ENCODE measurements at places on chromosomes 3 and 15.
A peak's percentile ranks its signal among the peaks of the same experiment; 100 is the strongest.

DNA sequence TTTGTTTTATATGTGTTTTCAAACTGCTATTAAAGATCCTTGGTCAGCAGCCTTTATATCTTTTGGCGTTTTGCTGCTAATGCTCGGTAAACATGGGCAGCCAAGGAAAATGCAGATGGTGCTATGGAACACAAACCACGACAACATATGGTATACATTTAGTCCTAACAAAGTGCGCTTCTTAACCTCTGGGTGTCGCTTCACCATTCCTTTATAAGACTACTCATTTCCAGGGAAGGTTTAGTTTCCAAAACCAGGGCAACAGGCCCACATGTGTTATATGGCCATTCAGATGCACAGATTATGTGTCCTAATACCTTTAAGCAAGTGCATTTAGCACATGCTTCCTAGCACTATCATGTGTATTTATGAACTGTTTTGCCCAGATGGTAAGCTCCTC is 14.7 kb downstream of the SHOX2 start:
- H3K27ac ChIP-seq, result no peak overlapping the region
- H3K36me3 ChIP-seq, result no peaks in the 10 kb centered on the region
- peaks cover 59% of the 10 kb centered on the region for H3K27me3 ChIP-seq
- DNase-seq, result no peak

GRCh38 chr3:36653095-36653494 is 111.3 kb downstream of the DCLK3 start:
- H3K4me3 ChIP-seq, result no peak overlapping the region
- DNase-seq, result no peak
- H3K27ac ChIP-seq, result no peak overlapping the region
- H3K27me3 ChIP-seq, result peaks cover 68% of the 10 kb centered on the region
- H3K4me1 ChIP-seq, result no peaks in the 10 kb centered on the region
- no peaks in the 10 kb centered on the region for H3K36me3 ChIP-seq

DNA sequence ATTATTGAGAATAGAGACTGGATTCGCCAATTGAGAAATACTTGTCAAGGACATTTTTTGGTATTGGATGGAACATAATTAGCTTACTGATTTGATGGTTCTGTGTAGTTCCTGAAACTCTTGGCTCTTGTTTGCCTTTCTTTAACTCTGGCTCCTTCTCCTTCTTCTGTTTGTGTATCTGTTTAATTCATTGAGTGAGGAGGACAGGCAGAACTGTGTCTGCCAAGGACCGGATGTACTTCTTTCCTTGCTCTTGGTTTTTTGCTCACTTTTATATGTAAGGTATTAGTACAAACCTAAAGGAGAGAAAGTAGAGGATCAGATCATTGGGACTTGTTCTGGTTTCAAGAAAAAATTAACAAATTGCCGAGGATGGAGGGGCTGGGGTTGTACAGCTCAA is 48.9 kb downstream of the TCF12 start:
- no peak for DNase-seq
- H3K36me3 ChIP-seq, result no peaks in the 10 kb centered on the region
- H3K27me3 ChIP-seq, result no peaks in the 10 kb centered on the region
- peaks cover 64% of the 10 kb centered on the region for H3K4me1 ChIP-seq
- H3K4me3 ChIP-seq, result no peak overlapping the region
- no peak overlapping the region for H3K27ac ChIP-seq

GRCh38 chr15:38130205-38130567 is 122.5 kb upstream of the SPRED1 start:
- no peak overlapping the region for H3K4me3 ChIP-seq

DNA sequence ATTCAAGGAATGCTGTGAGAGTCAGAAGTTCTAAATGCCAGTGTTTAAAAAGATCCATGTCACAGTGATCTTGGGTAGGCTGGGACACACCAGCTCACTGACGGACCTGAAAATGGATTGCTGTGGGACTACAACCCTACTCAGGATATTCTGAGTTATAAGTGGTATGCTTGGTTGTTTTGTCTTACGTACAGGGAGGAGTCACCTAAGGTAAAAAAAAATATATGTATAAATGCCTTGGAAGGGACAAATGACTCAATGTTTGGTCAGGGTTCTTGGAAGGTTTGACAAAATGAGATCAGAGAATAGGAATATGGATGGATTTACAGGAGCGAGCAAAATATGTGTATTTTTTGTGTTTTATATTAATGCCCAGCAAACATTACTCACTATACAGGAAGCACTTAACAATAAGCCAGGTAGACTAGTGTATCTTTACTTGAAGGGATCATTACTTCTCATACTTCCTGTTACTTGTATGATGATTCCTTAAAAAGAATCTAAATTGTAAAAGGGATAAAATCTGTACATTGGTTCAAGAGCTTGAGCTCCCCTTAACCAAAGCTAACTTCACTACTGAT is 767.3 kb downstream of the GBE1 start:
- H3K36me3 ChIP-seq, result no peaks in the 10 kb centered on the region
- no peak overlapping the region for H3K27ac ChIP-seq
- no peak for DNase-seq
- no peaks in the 10 kb centered on the region for H3K27me3 ChIP-seq
- no peak overlapping the region for H3K4me3 ChIP-seq
- H3K4me1 ChIP-seq, result no peaks in the 10 kb centered on the region

GRCh38 chr3:39413691-39414420 is 7.3 kb downstream of the RPSA start:
- H3K4me3 ChIP-seq, result no peak overlapping the region
- H3K27me3 ChIP-seq, result no peaks in the 10 kb centered on the region
- no peak overlapping the region for H3K27ac ChIP-seq
- peaks cover 62% of the 10 kb centered on the region for H3K36me3 ChIP-seq
- peaks cover 47% of the 10 kb centered on the region for H3K4me1 ChIP-seq

DNA sequence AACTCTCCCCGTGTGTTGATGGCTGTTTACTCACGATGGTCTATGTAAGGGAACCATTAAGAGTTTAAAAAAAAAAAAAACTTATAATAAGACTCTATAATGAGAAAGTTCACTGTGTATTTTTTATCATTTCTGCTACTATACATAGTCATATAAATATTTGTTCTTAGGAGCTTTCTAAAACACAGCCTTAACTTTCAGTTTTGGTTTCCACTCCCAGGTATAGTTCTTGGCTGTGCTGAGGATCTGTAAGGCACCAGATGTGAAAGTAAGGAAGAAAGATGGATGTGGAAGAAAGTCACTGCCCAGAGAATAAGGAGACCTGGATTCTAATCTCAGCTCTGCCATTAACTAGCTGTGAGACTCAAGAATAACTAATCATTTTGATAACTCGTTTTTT is 101.9 kb upstream of the THBS1 start:
- no peaks in the 10 kb centered on the region for H3K36me3 ChIP-seq
- no peaks in the 10 kb centered on the region for H3K4me1 ChIP-seq
- DNase-seq, result no peak
- no peak overlapping the region for H3K4me3 ChIP-seq
- H3K27me3 ChIP-seq, result peaks cover 6% of the 10 kb centered on the region
- H3K27ac ChIP-seq, result no peak overlapping the region

DNA sequence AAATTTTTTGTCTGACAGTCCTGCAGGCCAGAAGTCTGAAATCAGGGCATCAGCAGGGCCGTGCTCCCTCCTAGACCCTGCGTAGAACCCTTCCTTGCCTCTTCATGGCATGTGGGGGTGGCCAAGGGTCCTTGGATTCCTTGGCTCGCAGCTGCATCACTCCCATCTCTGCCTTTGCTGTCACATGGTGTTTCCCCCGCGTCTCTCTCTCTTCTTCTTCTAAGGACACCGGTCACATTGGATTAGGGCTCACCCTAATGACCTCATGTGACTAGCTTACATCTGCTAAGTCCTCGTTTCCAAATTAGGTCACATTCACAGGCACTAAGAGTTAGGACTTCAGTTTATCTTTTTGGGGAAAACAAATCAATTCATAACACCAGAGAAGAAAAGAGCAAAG is 12.0 kb downstream of the SLCO3A1 start:
- no peaks in the 10 kb centered on the region for H3K27me3 ChIP-seq
- H3K4me1 ChIP-seq, result peaks cover 64% of the 10 kb centered on the region
- DNase-seq, result no peak
- H3K36me3 ChIP-seq, result peaks cover 3% of the 10 kb centered on the region
- H3K27ac ChIP-seq, result no peak overlapping the region
- peak overlapping the region; percentile 1 for H3K4me3 ChIP-seq

DNA sequence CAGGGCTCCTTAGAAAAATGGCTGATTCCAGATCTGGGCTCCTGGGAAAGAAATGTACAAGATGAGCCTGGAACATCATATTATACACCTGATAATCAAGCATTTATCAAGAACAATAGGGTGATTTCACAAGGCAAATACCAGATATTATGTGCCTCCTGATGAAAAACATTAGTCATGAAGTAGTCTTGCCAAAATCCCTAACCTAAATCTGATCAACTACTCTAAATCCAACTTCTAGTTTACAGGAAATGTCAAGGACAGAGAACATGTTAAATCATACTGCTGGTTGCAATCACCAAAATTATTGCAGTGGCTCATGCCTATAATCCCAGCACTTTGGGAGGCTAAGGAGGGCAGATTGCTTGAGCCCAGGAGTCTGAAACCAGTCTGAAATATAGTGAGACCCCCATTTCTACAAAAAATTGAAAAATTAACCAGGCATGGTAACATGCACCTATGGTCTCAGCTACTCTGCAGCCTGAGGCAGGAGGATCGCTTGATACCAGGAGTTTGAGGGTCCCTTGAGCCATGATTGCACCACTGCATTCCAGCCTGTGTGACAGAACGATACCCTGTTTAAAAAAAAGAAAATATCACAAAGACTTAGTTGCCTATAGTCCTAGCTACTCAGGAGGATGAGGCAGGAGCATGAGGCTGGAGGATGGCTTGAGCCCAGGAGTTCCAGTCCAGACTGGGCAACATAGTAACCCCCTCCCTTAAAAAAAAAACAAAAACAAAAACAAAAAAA is 34.9 kb upstream of the ATP13A3 start:
- DNase-seq, result no peak
- H3K27me3 ChIP-seq, result peaks cover 4% of the 10 kb centered on the region
- H3K4me3 ChIP-seq, result no peak overlapping the region
- H3K4me1 ChIP-seq, result no peaks in the 10 kb centered on the region
- no peaks in the 10 kb centered on the region for H3K36me3 ChIP-seq

- DNase-seq, result no peak
- H3K36me3 ChIP-seq, result no peaks in the 10 kb centered on the region
- no peak overlapping the region for H3K27ac ChIP-seq
- H3K27me3 ChIP-seq, result no peaks in the 10 kb centered on the region
Measured at GRCh38 chr3:52122491-52122890, 31.7 kb downstream of the POC1A start.
